Camera-type eye (tissue), 1 donor: ENCODE measurements at places on chromosomes 2 and 18. TPM values are rescaled to one million over a fixed set of nuclear protein-coding genes. Genes with fewer than 3 reads are reported as not detected.

ABCB11 gene
- total RNA-seq, result 0.38 TPM

PLEK gene
- 7.2 TPM for total RNA-seq

SCN7A gene
- 19.0 TPM for total RNA-seq

COLEC12 gene
- total RNA-seq, result 67.2 TPM

KIF3C gene
- total RNA-seq, result 30.7 TPM

DPP4 gene
- 12.3 TPM for total RNA-seq

NBEAL1 gene
- 61.7 TPM for total RNA-seq

TTLL4 gene
- 78.3 TPM for total RNA-seq

AGPS gene
- 54.5 TPM for total RNA-seq

RNU2-63P gene
- total RNA-seq, result not detected

POMC gene
- 3.4 TPM for total RNA-seq

ANKRD53 gene
- total RNA-seq, result 9.1 TPM

CRACDL gene
- 4.6 TPM for total RNA-seq

FAM237A gene
- total RNA-seq, result not detected

TET3 gene
- 29.6 TPM for total RNA-seq

ANKRD62 gene
- not detected for total RNA-seq

UBXN2A gene
- 32.9 TPM for total RNA-seq

CRYGC gene
- total RNA-seq, result 1,741 TPM

CRYBA2 gene
- 1,526 TPM for total RNA-seq

SCYGR4 gene
- total RNA-seq, result not detected

SESTD1 gene
- total RNA-seq, result 55.1 TPM

MPP4 gene
- 156 TPM for total RNA-seq

NEB gene
- 208 TPM for total RNA-seq

LRATD1 gene
- 24.7 TPM for total RNA-seq

MAP2 gene
- 267 TPM for total RNA-seq

IL1F10 gene
- total RNA-seq, result not detected

C2orf74 gene
- 15.8 TPM for total RNA-seq

FZD7 gene
- total RNA-seq, result 31.8 TPM

CTAGE1 gene
- not detected for total RNA-seq

CPLX4 gene
- 46.1 TPM for total RNA-seq

PNO1 gene
- 20.3 TPM for total RNA-seq

GALNT3 gene
- total RNA-seq, result 6.8 TPM

SLC30A3 gene
- 0.27 TPM for total RNA-seq

IL1B gene
- 1.6 TPM for total RNA-seq

GIGYF2 gene
- total RNA-seq, result 168 TPM

CNTNAP5 gene
- 16.3 TPM for total RNA-seq

MDH1 gene
- total RNA-seq, result 138 TPM
